ENCODE measurements at places on chromosomes 2 and 18.

- no peak for DNase-seq
Measured at GRCh38 chr18:74457725-74458421, 765 bp upstream of the DIPK1C start.

- no peak for DNase-seq
Measured at GRCh38 chr2:95297639-95298395, 670 bp downstream of the KCNIP3 start.

GRCh38 chr2:181275643-181276070, 181.5 kb upstream of the ITGA4 start:
- no peak for DNase-seq

DNA sequence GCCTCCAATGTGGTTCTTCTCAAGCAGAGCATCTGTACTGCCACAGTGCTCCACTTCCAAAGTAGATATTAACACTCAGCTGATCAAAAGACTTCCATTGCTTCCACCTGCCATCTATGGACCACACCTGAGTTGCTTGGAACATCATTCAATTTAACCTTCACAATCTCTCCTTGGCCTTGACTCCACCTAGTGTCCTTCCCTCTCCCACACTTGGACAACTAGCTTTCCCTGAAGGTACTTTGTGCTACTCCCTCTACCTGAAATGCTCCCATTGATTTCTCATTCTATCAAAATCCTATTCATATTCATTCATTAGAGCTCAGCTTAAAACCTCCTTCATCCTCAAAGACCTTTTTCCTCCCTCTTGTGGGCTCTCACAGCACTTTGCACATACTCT, 48.7 kb downstream of the SOWAHC start:
- DNase-seq = no peak

GRCh38 chr2:177348733-177349693, 43.6 kb upstream of the AGPS start:
- DNase-seq = no peak

- no peak for DNase-seq
Measured at GRCh38 chr18:8260827-8261226, 348.4 kb upstream of the RAB12 start.

DNA sequence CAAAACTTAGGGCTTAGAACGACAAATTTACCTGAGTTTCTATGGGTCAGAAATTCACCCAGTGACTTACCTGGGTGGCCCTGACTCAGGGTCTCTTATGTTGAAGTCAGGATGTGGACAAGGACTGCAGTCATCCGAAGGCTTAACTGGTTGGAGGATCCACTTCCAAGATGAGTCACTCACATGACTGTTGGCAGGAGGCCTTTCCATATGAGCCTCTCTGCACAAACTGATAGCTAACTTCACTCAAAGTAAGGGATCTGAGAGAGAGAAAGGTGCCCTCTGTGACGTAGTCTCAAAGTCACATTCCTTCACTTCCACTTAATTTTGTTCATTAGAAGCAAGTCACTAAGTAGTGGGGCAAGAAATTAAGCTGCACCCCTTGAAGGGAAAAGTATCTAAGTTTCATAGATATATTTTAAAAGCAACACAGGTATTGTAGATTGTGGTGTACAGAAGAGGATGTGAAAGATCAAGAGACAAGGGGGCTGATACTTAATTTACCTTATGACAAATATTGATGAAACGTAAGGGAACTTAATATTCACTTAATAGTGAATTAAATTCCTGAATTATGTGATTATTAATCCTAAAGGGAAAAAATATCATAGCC, 48.4 kb downstream of the TANK start:
- DNase-seq = no peak

DNA sequence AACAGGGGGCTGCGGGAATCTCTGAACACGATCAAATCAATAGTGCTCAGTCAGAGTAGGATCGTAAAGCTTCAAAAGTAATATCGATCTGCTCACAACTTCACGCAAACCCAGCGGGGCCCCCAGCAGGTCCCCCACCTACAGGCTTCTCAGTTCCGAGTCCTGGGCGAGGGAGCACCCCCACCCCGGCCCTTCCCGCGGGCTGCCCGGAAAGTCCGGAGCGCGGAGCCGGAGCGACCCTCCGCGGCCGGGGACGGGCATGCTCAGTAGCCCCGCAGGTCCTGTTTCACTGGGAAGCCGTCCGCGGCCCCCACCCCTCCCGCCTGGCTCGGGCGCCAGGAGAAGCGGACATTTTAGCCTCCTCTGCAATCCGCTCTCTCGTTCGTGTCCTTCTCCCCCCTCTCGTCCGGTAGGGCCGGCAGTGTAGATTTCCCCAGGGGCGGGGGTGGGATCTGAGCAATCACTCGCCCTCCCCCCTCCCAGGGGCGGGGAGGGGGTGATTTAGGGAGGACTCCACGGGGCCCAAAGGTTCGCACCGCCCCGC, 3.3 kb upstream of the SPRED2 start:
- no peak for DNase-seq

DNA sequence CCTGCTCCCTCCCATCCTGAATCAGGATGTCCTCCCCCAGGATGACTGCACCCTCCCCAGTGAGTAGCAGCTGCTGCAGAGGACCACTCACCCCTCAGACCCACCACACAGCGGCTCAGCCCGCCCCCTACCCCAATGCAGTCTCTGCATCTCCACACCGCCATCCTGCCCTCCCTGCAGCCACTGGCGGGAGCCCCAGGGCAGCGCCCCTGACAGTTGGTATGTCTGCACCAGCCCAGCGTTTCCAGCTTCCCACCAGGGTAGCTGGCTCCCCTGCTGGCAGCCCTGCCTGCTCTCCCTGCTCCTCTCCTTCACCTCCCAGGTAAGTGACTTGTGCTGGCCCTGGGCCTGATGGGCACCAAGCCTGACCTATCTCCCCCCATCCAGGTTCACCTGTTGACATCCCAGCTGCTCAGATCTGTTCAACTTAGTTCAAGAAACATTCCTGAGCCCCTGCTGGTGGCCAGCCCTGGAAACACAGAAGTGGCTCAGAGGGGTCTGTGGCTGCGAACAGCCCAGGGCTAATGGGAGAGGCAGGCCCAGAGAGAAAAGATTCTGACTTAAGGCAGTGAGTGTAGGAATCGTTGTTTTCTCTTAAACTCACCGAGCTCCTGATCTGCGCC, 117.7 kb upstream of the RAB6C start:
- no peak for DNase-seq

DNA sequence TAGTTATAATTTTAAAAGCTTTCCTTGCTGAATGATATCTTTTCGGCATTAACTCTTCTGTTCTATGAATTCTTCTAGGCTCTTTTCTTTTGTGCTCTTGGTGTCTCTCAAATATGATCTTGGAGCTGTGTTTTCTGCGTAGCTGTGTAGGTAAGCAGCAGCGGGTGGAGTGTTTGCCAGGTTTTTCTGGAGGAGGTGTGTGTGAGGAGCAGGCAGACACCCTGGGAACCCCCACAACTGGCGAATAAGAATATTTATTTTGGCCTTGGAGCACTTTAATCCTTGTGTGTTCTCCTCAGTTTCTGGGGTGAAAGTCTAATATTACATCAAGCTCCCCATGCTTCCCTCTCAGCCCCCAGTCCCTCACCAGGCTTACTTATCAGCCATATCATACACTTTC, 232.0 kb upstream of the FANCL start:
- DNase-seq = no peak

- no peak for DNase-seq
Measured at GRCh38 chr2:127577973-127578372, 42.5 kb downstream of the MYO7B start.

GRCh38 chr18:8800876-8801262, 95.5 kb downstream of the MTCL1 start:
- DNase-seq = no peak

DNA sequence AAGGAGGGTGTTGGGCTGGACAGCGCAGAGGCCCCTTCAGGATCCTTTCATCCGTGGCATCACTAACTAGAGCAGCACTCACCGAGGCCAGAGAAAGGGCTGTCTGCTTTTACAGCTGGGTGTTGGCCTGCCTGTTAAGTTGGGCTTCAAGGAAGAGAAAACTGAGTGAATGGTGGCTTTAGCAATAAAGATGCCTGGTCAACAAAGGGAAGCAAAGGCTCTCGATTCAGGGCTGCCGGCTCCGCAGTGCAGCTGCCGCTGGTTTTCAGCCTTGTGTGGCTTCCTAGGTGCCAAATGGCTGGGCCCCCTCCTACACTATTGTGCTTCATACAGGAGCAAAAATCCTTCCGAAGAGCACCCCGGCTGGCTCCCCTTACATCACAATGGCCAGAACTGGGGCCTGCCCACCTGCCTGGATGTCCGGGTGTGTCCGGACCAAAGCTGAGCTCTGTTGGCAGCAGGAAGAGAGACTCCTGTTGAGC, 61.0 kb upstream of the GPR45 start:
- no peak for DNase-seq

DNA sequence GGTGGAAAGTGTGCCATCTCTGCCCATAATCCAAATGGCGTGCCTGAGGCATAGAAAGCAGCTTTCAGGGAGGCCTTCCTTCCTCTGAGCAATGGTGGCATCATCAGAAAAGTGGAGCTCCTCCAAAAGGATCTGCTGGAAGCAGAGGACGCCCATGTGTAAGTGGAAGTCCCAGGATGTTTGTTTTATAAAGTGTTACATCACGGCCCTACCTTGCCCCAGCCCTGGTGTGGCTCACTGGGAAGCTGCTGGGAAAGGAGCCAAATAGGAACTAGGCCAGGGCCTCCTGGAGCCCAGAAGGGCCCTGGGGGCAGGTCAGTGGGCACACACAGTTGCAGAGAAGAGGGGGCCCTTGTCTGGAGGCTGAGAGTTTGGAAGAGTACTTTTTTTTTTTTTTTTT, 4.2 kb upstream of the ODC1 start:
- no peak for DNase-seq

DNA sequence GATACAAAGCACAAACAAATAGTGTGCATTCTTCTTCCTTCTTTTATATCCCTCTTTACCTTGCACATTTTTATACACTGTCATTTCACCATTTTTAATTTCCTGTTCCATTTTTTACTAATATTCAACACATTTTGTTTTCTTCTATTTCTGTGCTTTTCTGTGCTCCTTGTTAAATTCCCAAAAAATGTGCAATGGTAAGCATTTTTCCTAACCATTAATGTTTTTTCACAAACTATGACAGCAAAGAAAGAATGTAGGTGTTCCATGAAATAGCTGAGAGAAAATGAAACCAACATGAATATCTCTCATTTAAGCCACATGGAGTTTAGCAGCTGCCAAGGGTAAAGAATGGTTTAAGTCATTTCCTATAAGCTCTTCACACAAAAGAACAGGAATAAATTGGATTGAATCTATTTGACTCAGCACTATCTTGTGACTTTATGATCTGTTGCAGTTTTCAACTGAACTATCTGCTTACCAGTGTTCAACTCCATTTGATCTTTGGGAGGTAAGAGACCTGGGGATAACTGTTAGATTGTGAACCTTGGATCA, 145.7 kb upstream of the CDH19 start:
- DNase-seq = no peak

- peak; percentile 9 for DNase-seq
Measured at GRCh38 chr18:1585881-1586488, 681.3 kb downstream of the ADCYAP1 start.

DNA sequence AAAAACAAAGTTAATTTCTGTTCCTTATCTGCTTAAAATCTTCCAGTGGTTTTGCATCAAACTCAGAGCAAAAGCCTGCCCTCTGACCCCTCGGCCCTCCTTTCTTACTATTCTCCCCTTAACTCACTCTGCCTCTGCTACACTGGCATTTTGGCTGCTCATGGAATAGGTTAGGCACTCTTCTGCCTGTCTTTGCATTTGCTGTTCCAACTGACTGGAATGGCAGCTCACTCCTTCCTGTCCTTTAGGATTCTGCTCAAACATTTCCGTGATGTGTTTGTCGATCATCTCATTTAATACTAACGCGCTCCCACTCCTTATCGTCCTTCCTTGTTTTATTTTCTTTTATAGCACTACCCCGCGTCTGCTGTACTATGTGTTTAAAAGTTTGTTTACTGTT, 815 bp downstream of the CEBPZ start:
- no peak for DNase-seq

- no peak for DNase-seq
Measured at GRCh38 chr2:240386326-240386725, 49.1 kb upstream of the GPC1 start.

DNA sequence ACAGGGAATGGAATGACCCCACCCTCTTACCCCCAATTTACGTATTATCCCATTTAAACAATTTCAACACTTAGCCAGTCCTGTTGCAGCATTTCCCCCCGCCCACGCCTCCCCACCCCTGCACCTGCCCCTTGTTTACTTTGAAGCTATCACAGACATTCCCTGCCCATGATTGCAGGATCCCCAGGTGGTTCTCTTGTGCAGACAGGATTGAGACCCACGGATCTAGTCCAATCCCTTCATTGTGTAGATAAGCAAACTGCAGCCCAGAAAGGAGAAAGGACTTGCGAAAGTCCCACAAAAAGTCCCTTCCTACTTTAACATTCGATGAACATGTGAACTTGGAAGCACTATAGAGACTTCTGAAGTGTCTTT, 38.9 kb downstream of the TMEM17 start:
- no peak for DNase-seq

DNA sequence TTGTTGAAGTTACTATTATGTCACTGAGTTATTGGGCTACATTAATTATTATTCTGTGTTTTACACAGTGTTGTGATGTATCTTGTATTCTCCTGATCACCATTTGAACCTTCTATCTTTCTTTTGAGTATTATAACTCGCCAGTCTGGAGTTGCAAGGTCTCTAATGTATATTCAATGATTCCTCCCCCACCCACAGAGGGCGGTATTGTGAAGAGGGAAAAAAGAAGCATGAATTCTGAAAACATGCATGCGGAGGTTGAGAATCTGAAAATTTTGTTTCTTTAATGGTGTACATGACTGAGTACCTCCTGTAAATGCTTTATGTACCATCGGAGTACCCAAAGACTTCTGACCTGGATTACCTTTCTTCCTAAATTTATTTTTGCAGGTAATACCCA, 266.6 kb downstream of the NR4A2 start:
- DNase-seq = no peak

DNA sequence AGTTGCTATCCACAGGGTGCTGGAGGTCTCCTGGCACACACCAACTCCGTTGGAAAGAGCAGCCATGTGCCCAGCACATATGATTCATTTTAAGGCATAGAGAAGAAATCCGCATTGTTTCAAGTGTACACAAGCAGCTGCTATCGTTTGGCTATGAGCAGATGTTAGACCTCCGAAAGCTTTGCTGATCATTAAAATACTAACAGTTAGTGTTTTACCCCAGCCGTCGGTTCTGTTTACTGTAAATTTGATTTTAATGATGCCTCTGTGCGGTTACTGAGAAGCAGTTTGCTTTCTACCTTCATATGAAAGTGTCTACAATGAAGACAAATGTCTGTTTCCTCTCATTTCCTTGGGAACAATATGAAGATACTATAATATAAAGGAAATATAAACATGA, 154.9 kb downstream of the PTGR3 start:
- DNase-seq = no peak

DNA sequence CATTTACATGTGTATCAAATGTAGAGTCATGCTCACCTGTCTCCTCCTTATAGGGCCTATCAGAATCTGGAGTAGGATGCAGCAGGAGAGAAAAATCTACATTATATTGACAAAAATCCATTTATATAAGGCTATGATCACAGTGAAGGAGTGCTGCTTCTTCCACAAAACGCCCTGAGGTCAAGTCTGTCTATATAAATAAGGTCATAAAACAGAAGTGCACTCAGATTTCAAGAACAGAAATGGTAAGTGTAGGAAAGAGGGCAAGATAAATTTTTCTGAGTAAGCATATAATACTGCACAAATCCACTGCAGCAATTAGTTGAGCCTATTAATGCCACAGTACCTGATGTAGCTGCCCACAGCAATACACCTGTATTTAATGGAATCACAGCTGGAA, 51.8 kb downstream of the COL5A2 start:
- DNase-seq = no peak

All from forelimb muscle (tissue), 1 donor.